ENCODE measurements at places on chromosomes 3 and 15. TPM values are rescaled to one million over a fixed set of nuclear protein-coding genes. Genes with fewer than 3 reads are reported as not detected.

DNA sequence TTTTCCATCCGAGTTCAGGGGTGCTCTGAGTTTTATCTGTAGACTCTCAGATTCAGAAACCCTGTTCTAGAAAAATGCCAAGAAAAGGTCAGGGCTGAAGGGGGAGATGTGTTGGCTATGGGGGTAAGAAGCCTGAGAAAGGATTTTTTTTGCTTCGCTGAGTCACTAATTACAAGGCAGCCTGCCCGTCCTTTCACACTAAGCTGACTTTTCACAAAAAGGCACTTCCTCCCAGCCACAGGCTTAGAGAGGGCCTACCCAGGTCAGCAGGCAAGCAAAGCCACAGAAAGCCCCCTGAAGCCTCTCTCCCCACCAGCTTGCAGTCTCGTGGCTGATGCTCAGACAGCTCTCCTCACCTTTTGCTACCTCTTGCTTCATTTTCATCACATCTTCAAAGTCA, 192.6 kb upstream of the PRICKLE2 start:
- no peak overlapping the region for H3K4me3 ChIP-seq
- no peak for DNase-seq
- no peaks in the 10 kb centered on the region for H3K36me3 ChIP-seq
- no peaks in the 10 kb centered on the region for H3K4me1 ChIP-seq

GRCh38 chr3:71912839-71913495, 128.0 kb upstream of the PROK2 start:
- H3K36me3 ChIP-seq: peaks cover 6% of the 10 kb centered on the region
- no peak overlapping the region for H3K4me3 ChIP-seq
- DNase-seq: no peak
- no peaks in the 10 kb centered on the region for H3K27me3 ChIP-seq

- H3K27me3 ChIP-seq: no peaks in the 10 kb centered on the region
- DNase-seq: no peak
- no peaks in the 10 kb centered on the region for H3K4me1 ChIP-seq
- H3K36me3 ChIP-seq: no peaks in the 10 kb centered on the region
These were observed 27.3 kb downstream of the ENTPD3 start for GRCh38 chr3:40414270-40414669.

DNA sequence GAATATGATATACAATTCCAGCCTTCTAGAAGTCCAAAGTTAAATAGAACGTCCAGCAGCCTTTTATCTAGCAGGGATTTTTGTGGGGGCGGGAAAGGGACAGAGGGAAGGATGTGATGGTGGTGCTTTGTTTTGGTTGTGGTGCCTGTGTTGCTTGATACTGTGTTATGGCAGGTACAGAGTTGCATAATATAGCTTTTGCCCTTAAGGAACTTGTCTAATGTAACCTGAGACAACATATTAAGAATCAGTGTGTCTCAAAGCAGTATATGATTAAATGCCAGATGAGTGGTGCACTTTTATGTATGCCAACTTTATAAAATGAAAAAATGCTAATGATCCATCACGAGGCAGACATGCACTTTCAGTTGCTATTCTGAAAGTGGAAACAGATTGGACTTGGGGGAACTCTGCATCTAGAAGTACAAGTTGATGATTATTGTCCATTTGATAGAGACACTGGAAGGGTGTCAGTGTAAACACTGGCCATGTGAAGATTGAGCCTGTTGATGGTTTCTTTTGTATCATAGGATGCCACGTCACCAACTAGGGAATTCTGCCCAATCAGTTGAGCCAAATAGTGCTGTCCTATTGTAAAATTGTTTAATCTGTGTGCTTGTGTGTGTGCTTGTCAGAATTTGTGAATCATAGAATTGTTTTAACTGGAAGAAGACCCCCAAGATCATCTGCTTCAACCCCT, 23.0 kb downstream of the NEO1 start:
- no peaks in the 10 kb centered on the region for H3K27me3 ChIP-seq
- H3K4me1 ChIP-seq: no peaks in the 10 kb centered on the region
- DNase-seq: no peak
- H3K4me3 ChIP-seq: no peak overlapping the region
- H3K36me3 ChIP-seq: no peaks in the 10 kb centered on the region

DNA sequence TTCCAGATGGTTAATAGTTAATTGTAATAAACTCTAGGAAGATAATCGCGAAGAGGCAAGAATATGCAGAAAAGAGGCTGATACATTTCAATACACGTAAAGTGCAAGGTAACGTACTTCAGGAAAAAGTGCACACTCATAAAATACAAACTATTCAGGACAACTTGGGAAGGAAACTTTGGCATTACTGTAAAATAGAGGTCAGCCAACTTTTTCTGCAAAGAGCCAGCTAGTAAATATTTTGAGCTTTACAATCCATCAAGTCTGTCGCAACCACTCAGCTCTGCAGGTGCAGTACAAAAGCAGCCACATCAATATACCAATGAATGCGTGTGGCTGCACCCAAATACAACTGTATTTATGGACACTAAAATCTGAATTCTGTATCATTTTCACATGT, 51.6 kb upstream of the THUMPD3 start:
- no peak for DNase-seq
- no peaks in the 10 kb centered on the region for H3K27me3 ChIP-seq
- no peaks in the 10 kb centered on the region for H3K36me3 ChIP-seq
- no peaks in the 10 kb centered on the region for H3K4me1 ChIP-seq
- no peak overlapping the region for H3K4me3 ChIP-seq

DNA sequence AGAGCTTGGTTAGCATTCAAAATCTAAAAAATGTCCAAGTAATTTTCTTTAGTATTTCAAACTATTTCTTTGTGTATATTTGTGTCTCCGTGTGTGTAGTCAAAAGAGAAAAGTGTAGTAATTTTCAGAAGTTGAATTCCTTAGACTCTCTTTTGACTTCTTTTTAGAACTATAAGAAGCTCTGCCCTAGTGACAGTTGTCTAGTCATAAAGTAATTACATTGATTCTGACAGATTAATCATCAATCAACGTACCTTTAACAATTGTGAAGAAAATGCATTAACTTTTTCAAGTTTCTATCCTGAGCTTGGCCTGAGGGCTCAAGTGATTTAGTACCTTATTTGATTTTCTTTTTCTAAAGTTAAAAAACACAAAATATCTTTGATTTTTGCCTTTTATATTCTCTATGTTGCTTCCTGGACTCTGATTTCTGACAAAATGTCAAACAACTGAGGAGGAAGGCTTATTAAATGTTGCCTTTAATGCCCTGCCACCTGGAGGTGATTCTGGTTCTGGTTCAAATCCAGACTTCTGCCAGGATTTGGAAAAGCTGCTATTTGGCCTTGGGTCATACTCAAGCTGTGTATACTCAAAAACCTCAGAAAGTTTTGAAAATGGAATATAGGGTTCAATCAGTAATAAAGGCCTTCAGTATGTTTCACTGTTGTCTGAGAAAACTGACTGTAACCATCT, 653.6 kb downstream of the NSUN3 start:
- H3K4me3 ChIP-seq: no peak overlapping the region
- no peak for DNase-seq
- H3K27ac ChIP-seq: no peak overlapping the region
- H3K36me3 ChIP-seq: no peaks in the 10 kb centered on the region
- H3K4me1 ChIP-seq: no peaks in the 10 kb centered on the region

DPH6 gene
- total RNA-seq: 42.0 TPM

LRRC34 gene
- 5.1 TPM for total RNA-seq

LRRC31 gene
- total RNA-seq: not detected
